ENCODE measurements at places on chromosomes 12 and 14.

DNA sequence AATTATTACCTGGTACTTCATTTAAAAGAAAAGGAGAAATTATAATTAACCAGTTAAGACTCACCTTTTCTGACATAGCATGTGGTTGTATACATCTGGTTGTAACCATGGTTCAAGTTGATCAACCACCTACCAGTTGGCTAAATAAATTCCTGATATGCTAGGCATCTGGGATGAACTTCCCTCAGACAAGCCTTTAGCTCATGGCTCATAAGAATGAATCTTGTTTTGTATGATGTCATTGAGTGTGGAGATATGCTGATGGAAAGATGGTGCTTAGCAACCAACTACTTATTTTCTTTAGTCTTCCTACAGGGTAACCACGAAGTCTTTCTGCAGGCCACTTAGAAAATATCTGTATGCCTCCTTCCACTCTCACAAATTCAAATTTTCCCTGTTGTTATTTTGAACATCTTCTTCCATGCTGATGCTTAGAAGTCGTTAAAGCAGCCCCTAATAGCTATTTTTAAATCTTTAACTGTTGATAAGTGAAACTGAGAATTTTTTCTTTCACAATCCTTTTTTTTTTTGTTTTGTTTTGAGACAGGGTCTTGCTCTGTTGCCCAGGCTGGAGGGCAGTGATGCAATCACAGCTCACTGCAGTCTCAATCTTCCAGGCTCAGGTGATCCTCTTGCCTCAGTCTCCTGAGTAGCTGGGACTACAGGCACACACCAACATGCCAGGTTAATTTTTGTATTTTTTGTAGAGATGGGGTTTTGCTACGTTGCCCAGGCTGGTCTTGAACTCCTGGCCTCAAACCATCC, 51.9 kb upstream of the PTHLH start:
- no peak for DNase-seq

DNA sequence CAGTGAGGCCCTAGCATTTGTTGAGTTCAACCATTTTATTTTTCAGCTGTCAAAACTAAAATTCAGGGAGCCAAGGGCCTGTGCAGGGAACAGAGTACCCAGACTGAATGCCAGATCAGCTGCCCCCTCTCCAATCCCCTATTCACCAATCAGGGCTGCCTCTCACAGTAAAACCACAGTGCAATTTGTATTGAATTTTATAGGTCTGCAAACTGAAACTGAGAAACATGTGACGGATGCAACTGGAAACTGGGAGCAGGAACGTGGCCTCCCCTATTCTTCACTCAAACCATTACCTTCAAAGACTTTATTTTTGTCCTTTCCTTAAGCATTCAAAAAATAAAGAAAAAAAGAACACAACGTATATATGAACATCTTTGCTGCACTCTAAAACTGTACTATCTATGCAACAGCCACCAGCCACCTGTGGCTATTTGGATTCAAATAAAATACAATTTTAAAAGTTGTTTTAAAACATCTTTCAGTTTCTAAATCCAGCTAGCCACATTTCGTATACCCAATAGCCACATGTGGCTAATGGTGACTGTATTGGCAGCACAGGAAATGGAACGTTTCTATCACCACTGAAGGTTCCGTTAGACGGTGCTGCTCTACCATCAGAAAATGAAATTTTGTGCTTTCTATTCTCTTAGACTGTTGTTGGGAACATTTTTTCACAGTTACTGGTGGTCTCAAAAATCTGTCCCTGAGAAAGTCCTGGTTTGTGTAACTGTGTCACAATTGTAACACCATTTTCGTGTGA, 371.3 kb upstream of the FAR2 start:
- no peak for DNase-seq

DNA sequence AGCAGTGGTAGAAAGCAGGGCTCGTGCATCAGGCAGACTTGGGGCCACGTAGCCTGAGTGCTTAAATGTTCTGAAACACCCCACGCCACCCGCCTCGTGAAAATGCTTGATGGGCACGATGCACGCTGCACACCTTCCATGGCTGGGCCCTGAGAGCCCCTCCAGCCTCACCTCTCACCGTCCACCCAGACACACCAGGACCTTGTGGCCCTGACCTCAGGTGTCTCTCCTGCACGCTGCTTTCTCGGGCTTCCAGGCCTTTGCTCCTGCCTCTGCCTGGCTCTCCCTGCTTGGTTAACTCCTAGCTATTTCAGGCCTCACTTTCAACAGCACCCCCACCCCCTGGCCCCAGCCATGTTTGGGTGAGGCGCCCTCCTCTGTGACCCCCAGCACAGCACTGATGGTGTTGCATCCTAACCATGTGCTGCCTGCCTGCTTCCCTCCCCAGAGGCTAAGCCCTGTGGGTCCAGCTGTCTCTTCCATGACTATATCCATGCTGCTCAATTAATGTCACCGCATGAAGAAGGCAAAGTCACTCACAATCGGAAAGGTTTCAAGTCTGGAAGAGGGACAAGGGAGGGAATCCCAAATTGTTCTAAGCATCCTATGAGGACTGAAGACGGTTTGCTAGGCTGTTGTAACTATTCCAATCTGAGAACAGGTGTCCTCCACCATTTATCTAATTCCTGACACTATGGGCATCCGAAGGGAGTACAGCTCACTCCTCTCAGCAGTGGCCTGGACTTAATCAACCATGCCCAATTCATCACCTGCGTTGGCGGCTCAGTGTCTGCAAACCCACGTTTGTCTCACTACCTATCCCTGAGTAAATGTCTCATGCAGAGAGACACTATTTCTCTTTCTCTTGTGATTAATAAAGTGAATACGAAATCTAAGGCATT, 82.2 kb downstream of the CCDC88C start:
- no peak for DNase-seq

GRCh38 chr12:27521066-27521465, 2.9 kb upstream of the PPFIBP1 start:
- no peak for DNase-seq

- no peak for DNase-seq
Observed at GRCh38 chr12:87920139-87920538, 109.1 kb downstream of the C12orf50 start.

DNA sequence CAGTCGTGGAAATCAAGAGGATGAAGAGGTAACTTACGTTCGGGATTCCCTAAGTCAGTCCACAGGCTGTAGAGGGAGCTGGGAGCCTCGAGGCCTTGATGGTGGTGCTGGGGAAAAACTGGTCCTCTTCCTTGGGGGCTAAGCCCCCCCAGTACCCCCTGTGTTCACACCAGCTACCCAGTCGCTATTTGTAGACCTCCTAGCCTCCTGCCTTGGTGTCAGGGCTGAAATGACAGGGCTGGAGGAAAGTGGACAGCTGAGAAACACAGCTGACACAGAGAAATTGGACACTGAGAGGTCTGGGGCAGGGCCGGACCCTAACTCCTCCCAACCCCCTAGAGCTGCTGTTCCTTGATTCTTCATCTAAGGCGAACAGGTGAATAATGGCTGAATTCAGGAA, at the start of gene STAC3:
STAC3 (minus strand) TSS at position 232 of the 400 bp plus-strand sequence. CDS start 1,551 bp downstream, outside the sequence.
- DNase-seq: no peak
